Activated CD4-positive, alpha-beta T cell treated with anti-CD3 and anti-CD28 coated beads, Interleukin-2, amount 10 ng/mL, durations not matched to agents 7 days and 5 days (primary cell): ENCODE measurements at places on chromosomes 1 and 21. TPM values are rescaled to one million over a fixed set of nuclear protein-coding genes. Genes with fewer than 3 reads are reported as not detected.

The S100A7 gene
- not detected for total RNA-seq

The KCNJ10 gene
- not detected for total RNA-seq

The ITLN2 gene
- total RNA-seq = not detected

The RBBP5 gene
- total RNA-seq = 22.2 TPM

The SYPL2 gene
- total RNA-seq = not detected

The MYOM3 gene
- total RNA-seq = not detected

The CLCA1 gene
- total RNA-seq = not detected

The SLFNL1 gene
- total RNA-seq = 0.25 TPM

The SPRR2A gene
- not detected for total RNA-seq

The NHLH2 gene
- total RNA-seq = not detected

The SPRR2F gene
- total RNA-seq = not detected

The TCHHL1 gene
- not detected for total RNA-seq

The LAMTOR2 gene
- 61.0 TPM for total RNA-seq

The PTPRF gene
- total RNA-seq = 0.42 TPM

The TRIM58 gene
- 0.69 TPM for total RNA-seq

The FAAH gene
- total RNA-seq = 7.6 TPM

The ABCB10 gene
- 23.7 TPM for total RNA-seq

The GPATCH2 gene
- 9.2 TPM for total RNA-seq

The CPTP gene
- 25.2 TPM for total RNA-seq

The LAPTM5 gene
- total RNA-seq = 481 TPM

The NBPF4 gene
- total RNA-seq = not detected

The PLCH2 gene
- total RNA-seq = 21.1 TPM

The MRPL39 gene
- 36.1 TPM for total RNA-seq

The POLR3C gene
- total RNA-seq = 38.7 TPM

The FAM78B gene
- 0.17 TPM for total RNA-seq

The NKAIN1 gene
- 0.27 TPM for total RNA-seq

The LYSMD1 gene
- 4.9 TPM for total RNA-seq

The PADI3 gene
- not detected for total RNA-seq

The ELF3 gene
- 0.22 TPM for total RNA-seq

The XKR8 gene
- total RNA-seq = 7.8 TPM

The ADAMTS4 gene
- 0.31 TPM for total RNA-seq

The LCE1E gene
- not detected for total RNA-seq

The GBP7 gene
- not detected for total RNA-seq

The SH2D5 gene
- total RNA-seq = not detected

The KRTAP12-2 gene
- not detected for total RNA-seq

The ACBD6 gene
- 40.8 TPM for total RNA-seq

The CFAP74 gene
- total RNA-seq = not detected

The VWA1 gene
- total RNA-seq = 0.10 TPM

The HJV gene
- not detected for total RNA-seq

The CTXND2 gene
- not detected for total RNA-seq

The F3 gene
- total RNA-seq = not detected

The USH2A gene
- not detected for total RNA-seq

The VTCN1 gene
- total RNA-seq = not detected

The CNIH4 gene
- 37.0 TPM for total RNA-seq
